ENCODE measurements at places on chromosomes 1 and 21. TPM values are rescaled to one million over a fixed set of nuclear protein-coding genes. Genes with fewer than 3 reads are reported as not detected.

The SYT6 gene
- total RNA-seq: not detected

The TMIGD3 gene
- total RNA-seq: 9.9 TPM

The LRRC47 gene
- 23.0 TPM for total RNA-seq

The SLC6A17 gene
- total RNA-seq: not detected
